ENCODE measurements at places on chromosomes 5 and 9.
A peak's percentile ranks its signal among the peaks of the same experiment; 100 is the strongest.

- no peak for DNase-seq
These were observed 122.4 kb upstream of the MSX2 start for GRCh38 chr5:174601946-174602345.

- no peak for DNase-seq
These were observed 85.8 kb upstream of the MVB12B start for GRCh38 chr9:126240835-126241234.

DNA sequence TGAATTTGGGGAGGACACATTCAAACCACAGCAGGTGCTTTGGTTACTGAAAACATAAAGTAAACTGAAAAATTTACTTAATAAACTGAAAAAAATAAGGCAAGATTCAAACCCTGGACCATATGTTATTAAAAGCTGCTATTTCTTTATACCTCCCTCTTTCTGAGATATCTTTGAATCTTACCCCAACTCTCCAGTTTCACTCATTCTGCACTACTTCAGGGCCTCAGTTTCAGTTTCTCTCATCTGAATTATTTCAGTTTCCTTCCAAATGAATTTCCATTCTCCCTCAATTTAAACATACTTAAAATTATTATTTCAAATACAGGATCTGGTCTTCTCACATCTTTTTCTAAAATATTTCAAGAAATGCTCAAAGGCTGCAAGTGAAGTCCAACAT is 4.9 kb upstream of the OXCT1 start:
- no peak for DNase-seq

DNA sequence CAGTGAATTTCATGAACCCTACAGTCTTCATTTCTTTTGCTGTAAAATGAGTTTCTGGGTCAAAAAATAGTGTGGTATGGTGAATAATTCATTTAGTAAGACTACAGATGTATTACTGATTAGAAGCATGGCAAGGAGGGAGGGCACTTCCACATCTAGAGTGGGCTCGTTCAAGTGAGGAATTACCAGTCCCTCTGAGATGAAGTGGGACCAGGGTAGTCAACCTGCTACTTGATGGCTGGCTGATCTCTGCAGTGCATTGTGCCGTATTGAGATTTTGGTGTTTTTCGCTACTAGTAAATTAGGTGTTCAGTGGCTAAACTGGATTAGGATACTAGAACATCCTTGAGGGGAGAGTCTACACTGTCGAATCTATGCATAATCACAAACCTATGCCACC is 10.8 kb downstream of the CDC37L1 start:
- no peak for DNase-seq

GRCh38 chr9:89579741-89580385 is 24.9 kb upstream of the GADD45G start:
- DNase-seq: no peak

- DNase-seq: no peak
These were observed 68.0 kb downstream of the DENND4C start for GRCh38 chr9:19298436-19299000.

DNA sequence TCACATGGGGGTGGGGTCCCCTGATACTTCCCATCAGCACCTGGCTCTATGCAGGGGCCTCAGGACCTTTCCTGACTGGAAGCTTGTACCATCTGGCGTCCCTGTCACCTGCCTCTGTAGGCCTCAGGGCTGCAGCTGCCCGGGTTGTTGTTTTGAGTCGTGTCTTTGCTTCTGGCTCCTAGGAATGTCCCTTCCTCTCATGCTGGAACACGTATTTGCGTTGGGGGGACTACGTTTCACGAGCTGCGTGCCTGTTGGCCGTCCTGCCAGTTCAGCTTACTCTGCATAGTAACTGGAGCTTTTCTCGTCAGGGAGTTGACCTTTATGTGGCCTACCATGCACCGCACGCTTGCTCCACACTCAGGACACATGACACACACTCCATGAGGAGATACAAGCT is 54.9 kb upstream of the IRX4 start:
- no peak for DNase-seq

GRCh38 chr5:148374690-148375360 is 8.9 kb upstream of the FBXO38 start:
- peak; percentile 49 for DNase-seq

DNA sequence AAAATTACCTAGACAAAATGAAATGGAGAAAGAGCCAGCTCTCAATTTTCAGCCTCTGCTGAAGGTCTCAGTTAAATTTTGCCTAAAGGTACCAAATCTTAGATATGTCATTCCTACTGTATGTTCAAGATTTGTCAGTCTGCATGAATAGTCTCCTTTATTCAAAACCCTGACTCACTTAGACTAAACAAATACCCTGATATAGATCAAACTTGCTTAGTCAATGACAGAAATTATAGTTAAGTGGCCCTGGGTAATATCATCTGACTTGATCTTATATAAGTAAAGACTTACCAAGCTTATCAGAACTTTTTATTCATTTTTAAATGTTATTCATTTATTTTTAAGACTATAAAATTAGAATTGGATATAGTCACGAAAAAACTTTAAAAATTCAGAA is 12.2 kb downstream of the MEGF9 start:
- no peak for DNase-seq

DNA sequence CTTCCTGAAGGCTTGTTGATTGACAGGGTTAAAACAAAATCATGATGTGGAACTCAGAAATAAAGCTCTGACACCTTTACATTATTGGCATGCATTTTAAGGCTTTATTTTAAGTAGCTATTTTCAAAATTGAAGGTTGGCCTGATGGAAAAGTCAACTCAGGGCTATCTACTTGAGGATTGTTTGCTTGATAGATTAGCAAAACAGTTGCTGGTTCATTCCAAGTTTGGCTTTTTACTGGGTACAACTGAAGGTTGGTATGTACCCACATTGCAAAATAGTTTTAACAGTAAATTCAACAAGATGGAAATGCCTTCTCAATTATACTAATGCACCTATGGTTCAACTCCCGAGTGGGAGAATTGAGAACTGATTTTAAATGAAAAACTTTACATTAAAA is 161.8 kb upstream of the ELL2 start:
- no peak for DNase-seq

DNA sequence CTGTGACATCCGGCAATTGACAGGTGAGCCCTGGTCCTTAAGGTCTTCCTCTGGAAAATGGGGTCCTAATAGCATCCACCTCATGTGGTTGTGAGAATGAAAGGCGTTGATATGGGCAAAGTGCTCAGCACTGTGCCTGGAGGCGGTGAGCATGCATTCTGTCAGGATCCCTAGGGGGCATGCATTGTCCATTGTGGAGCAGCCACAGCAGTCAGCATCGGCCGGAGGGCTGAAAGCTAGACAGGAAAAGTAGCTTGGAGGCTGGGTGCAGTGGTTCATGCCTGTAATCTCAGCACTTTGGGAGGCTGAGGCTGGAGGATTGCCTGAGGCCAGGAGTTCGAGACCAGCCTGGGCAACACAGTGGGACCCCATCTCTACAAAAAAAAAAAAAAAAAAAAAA is 122.2 kb downstream of the LHX2 start:
- DNase-seq: no peak

DNA sequence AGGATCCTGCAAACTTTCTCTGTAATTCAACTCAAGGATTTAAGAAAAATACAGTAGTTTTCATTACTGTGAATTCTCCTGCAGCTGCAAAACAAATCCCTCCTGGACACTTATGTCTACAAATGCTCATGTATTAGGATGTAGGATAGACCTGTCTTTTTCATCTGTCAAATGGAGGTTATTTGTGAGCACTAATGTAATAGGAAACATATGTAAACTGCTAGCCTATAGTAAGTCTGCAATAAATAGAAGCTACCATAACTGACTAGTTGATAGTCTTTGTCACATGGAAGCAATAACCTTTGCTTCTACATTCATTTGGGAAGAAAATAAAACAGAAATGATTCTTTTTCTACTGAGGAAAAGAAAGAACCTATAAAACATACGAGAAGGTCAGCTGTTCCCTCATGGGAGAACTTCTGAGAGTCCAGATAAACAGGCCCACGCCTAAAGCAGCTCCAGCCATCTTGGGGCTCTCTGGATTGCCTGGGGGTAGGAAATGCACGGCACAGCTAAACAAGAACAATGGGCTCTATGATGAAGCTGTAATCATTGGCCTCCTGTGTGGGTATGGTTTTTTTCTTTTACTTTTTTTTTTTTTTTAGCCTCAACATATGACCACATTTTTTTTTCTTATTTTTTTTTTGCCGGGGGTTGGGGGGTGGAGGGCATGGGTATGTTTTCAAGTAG is 6.2 kb downstream of the KCNV2 start:
- DNase-seq: no peak
